ENCODE measurements at places on chromosomes 4 and X.

DNA sequence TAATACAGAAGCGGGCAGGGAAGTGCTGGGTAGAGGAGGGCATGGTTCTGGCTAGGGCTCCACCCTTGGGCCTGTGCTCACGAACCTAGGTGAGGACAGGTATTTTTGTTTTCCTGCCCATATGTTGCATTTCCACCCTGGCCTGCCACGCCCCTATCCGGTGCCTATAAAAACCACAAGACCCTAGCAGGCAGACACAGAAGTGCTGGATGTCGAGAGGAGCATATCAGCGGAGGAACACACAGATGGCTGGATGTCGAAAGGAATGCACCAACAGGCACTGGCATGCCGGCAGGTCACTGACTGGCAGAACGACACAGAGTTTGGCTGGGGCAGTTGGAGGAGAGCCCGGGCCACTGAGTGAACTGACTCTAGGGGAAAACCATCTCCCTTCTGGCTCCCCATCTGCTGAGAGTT, 316.6 kb upstream of the BOD1L1 start:
- no peak for DNase-seq

GRCh38 chrX:44010626-44011025, 37.4 kb upstream of the NDP start:
- no peak for DNase-seq

- no peak for DNase-seq
Measured at GRCh38 chr4:62210486-62210885, 1010.4 kb downstream of the ADGRL3 start.

GRCh38 chrX:100995469-100995868, 26.0 kb downstream of the ARL13A start:
- DNase-seq = no peak

DNA sequence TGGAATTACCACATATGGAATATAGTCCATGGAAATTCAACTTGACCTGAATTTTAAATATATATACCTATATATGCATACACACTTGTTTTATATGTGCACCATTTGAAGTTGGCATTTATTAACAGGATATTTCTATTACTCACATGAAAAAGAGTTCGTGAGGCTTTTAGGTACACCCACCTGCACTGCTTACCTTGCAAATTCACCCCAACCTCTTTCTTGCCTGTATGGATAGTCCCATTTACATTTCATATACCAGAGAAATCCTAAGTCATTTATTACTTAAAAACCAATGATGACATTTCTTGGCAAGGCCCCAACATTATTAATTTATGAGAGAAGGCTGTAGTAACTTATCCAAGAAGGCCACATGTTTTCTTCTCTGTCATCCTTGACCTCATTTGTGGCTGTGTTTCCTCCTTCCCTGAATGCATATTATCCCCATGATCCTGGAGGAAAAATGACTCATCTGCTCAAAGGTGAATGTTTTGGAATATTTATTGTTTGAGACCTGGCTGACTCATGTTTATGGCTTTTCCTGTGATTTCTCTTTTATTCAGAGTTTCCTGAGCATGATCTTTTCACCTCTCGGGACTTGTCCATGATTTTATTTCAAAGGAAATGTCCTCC, 62.2 kb upstream of the FAM241A start:
- DNase-seq = no peak

DNA sequence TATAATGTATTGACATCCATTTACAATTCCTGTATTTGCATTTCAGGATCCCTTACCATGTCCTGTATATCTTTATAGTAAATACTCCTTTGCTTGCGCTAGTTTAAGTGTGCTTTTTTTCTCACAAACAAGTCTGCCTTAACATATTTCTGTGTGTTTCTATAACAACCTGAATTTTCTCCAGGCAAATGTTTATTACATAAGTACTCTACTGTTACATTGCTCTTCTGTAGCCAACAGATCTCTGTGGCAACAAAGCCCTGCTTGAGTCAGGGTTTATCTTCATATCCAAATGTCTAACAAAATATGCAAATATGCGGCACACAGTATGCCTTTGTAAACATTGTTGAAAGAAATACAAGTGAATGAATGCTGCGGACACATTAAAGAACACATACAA, 625.5 kb downstream of the TLL1 start:
- no peak for DNase-seq

- DNase-seq = no peak
Measured at GRCh38 chr4:47215759-47216158, 184.4 kb downstream of the GABRB1 start.

GRCh38 chr4:42262701-42263490, 110.4 kb upstream of the BEND4 start:
- DNase-seq = no peak

DNA sequence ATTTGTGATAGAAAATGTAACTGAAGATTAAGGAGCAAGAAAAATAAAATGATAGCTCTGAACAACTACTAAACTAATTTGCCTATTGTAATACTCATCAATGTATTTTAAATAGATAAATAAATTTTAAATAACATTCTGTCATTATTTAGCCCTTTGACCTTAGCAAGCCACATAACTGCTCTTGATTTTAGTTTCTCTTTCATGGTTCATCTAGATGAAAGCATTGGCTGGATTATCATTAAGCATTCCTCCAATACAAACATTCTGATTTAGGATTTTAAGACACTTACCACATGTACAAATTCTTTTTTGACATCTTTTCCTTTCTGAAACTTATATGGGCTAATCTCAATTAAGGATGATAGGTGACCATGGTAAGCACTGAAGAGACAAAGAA, 8.5 kb downstream of the ETNPPL start:
- DNase-seq = no peak

DNA sequence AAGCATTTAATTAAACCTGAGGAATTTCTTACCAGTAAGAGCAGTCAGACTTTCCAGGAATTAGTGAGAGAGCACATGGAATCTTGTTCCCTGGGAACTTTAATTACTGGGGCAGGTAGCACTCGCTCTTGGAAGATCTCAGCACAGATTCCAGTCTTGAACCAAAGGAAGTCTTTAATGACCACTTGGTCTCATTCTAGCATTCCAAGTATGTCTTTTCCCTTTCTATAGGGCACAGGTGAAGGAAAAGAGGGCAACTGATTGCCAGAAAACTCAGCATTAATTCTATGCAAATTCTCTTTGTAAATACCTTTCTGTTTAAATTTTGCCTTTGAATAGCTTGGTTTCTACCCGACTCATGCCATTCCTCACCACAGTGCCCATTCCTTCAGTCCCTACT, 236.6 kb downstream of the LDB2 start:
- no peak for DNase-seq

DNA sequence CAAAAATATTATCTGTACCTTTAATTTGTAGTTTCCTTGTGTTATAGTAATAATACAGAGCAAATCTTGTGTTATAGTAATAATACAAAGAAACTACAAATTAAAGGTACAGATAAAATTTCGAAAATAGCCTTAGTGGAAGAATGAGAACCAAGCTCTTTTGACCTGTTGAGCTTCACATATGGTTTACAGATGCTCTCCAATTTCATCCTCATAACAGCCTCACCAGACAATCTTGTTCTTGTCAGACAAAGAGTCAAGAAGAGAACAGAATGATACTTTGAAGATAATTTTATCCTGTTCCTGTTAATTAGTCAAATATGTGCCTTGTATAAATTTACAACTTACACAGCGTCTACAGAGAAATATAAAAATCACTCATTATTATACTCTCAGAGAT, 12.8 kb downstream of the ATXN3L start:
- no peak for DNase-seq
